ENCODE measurements at places on chromosomes 5 and 9.

DNA sequence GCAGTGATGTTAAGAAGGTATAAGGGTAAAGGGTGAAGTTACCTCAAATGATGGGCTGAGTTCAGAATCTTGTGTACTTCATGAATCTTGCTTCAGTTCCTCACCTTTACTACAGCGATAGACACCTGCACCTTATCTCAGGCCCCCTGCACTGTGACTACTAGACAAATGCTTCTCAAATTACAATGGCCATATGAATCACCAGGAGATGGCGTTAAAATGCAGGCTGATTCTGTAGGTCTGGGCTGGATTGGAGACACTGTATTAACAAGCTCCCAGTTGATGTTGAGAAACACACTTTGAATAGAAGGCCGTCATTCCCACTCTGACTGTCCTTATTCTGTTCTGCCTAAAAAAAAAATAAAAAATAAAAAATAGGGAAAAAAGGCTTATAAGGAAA lies 29.8 kb downstream of the TARS1 start:
- no peak for DNase-seq

DNA sequence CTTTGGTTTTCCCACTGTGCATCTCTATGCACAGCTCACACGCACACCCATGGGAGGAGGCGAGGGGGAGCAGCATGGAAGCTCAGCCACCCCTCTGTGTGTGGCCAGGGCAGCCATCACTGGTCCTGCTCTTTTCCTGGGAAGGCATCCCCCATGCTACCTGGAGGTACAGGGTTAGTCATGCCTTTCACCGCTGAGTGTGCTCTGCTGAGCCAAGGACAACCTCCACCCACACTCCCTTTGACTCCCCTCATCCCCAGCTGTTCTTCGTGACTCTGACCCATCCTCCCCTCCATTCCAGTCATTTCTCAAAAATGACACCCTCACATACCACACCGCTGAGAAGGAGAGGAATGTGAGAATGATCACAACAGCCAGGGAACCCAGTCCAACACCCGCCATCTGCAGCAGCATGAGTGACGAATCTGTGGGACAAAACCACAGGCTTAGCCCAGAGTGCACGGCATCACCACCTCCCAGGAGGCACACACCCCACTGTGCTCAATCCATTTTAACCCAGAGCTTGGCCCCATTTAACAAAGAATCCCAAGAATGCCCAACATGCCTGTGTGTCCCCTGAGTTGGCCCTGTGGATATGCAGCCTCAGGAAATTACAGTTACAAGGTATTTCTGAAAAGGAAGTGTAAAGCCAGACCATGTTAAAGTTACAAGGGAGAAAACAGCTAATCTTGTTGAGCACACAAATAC lies 133.4 kb downstream of the SUSD1 start:
- DNase-seq = peak; percentile 13

DNA sequence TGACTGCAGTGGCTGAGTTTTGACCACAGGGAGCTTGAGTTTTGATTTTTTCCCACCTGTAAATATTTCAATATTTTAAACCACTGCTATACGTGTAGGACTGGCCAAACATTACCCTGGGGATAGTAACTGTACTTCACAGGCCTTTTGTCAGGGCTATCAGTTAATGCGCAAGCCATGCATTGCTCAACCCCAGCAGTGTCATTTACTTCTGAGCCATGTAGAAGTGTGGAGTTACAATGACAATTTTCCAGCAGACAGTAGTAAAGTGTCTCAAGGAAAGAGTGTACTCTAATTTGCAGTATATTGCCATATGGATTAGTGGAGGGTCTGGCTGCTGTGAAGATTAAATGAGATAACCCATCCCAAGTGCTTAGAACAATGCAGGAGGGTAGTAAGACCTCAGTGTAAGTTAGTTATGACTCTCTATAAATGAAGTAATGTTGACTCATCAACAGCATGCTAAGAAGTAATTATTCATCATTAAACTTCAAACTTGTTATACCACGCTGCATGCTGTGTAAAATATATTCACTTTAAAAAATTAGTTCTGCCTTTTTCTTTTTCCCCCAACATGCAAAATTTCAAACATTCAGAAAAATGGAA lies 489.2 kb downstream of the KDM4C start:
- DNase-seq = no peak

- DNase-seq = no peak
Measured at GRCh38 chr9:80968611-80969010, 720.7 kb downstream of the TLE1 start.

GRCh38 chr5:17405976-17406375 lies 92.1 kb upstream of the TAF11L2 start:
- DNase-seq = no peak

DNA sequence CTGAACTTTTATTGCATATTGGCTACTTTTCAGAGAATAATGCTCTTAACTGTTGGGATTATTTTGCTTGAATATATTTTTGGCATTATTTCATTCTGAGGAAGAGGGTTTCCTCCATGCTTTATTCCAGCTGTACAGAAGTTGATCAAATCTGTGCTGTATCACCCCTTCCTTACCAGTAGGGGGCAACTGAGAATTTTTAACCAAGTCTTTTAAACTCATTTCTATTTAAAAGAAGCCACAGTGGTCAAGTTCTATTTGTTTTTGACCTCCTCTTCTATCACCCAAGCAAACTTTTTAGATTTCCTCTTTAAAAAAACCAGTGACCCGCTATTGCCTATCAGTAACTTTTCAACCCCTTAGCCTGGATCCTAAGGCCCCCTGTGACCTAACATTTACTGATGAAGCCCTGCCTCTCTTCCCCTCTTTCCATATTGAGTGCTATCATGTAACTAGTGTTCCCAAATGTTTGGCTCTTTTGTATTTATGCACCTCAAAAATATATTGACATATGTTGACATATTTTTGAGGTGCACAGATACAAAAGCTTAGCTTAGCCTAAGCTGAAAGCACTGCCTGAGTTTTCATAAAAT lies 80.6 kb downstream of the FBXO4 start:
- DNase-seq = no peak

DNA sequence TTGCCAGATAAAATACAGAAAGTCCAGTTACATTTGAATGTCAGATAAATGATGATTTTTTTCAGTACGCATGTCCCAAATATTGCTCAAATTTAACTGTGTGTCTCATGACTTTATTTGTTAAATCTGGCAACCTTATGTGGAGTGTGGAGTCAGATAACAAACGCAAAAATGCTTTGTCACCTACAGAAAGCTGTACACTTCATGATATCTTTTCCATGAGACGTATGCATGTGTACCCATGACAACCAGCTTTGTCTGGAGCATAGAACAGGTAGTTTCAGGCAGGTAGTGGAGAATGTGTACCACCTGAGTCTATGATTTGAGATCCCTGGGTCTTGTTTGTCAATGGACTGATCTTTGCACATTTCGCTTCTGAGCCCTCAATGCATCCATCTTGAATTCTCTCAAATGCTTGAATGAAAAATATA lies 105.5 kb upstream of the CPEB4 start:
- no peak for DNase-seq

DNA sequence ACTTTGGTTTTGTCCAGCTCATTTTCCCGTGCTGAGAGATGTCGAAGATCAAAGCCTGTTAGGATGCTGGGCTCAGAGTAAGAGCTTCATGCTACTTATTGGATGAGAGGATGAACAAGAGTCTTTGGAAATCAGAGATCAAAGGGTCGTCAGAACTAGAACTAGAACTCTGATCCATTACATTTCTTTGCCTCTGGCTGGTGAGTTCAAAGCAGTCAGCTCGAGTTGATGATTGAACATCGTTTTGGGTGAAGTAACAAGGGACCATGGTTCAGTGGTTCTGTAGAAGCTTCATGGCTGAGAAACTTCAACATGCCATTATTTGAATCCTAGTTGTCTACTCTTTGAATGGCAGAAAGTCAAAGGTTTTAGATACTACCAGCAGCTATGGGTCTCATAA lies 320.3 kb downstream of the ARHGEF28 start:
- no peak for DNase-seq

GRCh38 chr5:162842727-162843126 lies 594.7 kb upstream of the CCNG1 start:
- no peak for DNase-seq

DNA sequence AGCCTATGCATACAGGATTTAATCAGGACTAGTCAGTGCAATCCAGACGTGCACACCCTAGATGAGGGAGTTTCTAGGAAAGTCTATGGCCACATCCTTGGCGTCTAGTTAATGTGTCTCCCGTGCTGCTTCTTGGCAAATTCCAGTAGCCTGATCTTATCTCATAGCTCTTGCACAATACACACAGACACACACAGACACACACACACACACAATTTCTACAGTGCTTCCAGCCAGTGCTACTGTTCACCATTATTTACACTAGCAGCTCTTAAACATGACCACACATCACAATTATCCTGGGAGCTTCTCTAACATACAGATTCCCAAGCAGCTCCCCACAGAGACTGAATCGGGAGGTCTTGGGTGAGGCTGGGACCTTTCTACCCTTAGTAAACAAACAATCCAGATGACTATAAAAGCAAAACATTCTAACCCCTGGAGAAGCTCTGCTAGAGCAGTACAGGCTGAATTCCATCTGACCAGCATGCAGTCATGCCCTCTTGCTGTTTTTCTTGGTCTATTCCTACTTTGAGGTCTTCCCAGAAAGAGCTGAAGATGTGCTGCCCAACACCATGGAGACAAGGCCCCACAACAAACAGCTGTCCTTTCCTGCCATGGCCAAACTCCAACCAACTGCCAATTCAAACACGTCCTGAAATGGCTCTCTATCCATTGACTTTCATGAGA lies 236.6 kb downstream of the DEPDC1B start:
- no peak for DNase-seq

GRCh38 chr9:70954596-70955143 lies 166.8 kb downstream of the TRPM3 start:
- DNase-seq = no peak

DNA sequence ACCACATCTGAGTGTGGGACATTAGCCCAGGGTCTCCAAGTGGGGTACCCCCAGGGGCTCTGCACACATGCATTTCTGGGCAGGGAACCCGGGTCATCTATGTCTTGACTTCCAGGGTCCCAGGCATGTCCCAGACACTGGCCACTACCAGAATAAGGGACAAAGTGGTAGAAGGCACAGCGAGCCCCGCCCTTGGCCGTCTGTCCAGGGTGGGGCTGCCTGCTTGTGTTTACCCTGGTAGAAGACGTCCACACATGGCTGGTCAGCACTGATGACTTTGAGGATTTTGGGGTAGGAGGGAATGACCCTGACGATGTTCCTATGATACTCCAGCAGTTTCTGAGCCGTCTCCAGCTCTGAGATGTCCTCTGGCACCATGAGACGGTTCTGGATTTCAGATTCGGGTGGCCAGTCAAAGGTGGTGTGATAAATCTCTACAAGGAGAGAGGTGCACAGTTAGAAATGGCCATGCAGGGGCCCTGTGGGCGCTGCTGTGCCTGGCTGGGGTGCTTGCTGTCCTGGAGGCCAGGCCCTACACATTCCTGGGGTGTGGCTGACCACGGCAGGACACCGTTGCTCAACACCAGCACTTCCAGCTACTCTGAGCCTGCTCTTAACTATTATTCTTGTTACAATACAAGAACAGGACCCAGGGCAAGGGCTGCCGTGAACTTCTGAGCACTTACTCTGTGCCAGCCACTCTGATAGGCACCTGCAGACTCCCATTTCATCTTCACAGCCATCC lies 51.3 kb downstream of the AK8 start:
- no peak for DNase-seq

DNA sequence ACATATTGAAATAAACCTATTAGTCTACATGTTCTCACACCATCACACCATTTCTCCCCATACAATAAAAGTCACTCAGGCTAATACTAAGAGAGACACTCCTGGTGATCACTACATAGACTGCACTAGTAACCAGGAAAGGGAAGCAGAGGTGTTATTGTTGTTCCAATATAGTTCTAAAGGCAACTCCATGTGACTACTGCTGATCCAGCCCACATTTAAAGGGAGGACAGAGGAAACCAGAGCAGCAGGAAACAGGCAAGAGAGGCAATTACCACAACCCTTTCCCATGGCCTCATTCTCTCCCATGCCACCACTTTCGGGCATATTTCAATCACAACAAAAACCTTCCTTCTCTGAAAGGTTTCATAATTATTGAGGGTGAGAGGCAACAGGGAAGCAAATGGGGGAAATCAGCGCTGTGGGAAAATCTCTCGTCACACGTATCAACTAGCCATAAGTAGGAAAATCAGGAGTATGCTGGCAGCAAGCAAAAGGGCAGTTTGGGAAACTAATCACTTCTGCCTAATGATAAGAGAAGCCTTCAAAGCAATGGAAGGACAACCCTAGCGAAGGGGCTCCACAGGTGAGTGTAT lies 1.8 kb downstream of the UBAP2 start:
- DNase-seq = no peak

- DNase-seq = no peak
Measured at GRCh38 chr5:156513123-156513815, 186.3 kb downstream of the SGCD start.

Data from activated T-cell treated with anti-CD3 and anti-CD28 coated beads for 48 hours (primary cell).